ENCODE measurements at places on chromosomes 4 and X.

GRCh38 chrX:105975382-105975781, 63.1 kb downstream of the SERPINA7 start:
- no peak for DNase-seq

DNA sequence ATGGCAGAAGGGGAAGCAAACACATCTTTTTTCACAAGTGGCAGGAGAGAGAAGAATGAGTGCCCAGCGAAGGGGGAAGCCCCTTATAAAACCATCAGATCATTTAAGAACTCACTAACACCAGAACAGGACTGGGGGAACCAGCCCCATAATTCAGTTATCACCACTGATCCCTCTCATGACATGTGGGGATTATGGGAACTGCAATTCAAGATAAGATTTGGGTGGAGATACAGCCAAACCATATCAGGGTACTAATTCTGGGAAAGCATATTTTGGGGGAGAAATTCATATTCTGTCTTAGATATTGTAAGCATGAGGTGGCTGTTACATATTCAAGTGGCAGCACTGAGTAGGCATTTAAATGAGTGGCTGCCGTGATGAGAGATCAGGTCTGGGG, 87.8 kb downstream of the RAPGEF2 start:
- no peak for DNase-seq

GRCh38 chr4:136112116-136112515, 1420.2 kb downstream of the PCDH18 start:
- no peak for DNase-seq

GRCh38 chr4:182975806-182976205, 58.6 kb upstream of the DCTD start:
- DNase-seq = no peak

GRCh38 chrX:115178473-115178872, 10.7 kb upstream of the RBMXL3 start:
- DNase-seq = no peak

GRCh38 chr4:108683479-108683878, 33.1 kb downstream of the OSTC start:
- DNase-seq = no peak

GRCh38 chrX:149286940-149287349, 218.2 kb downstream of the IDS start:
- DNase-seq = peak; percentile 36

- DNase-seq = no peak
Measured at GRCh38 chr4:22941688-22942375, 249.1 kb downstream of the GBA3 start.

GRCh38 chrX:131816551-131817136, 206.5 kb upstream of the STK26 start:
- peak; percentile 65 for DNase-seq

- no peak for DNase-seq
Measured at GRCh38 chrX:83593634-83594294, 85.7 kb downstream of the POU3F4 start.

DNA sequence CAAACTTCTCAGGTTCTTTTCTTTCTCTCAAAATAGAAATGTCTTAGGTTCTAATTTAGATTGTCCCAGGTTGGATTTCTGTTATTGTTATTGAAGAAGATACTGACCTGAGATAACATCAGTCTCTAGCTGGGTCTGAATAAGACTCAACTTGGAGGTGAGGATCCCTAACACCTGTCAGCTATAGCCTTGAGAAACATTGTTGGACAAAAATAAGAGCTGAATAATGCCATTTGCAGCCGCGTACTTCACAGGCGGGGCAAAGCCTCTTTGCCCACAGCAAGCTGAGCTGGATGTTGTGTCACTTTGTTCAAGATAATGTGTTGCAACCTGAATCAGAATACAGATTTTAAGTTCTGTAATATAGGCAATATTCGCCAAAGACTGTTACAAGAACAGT, 35.6 kb downstream of the VCX3B start:
- DNase-seq = no peak

DNA sequence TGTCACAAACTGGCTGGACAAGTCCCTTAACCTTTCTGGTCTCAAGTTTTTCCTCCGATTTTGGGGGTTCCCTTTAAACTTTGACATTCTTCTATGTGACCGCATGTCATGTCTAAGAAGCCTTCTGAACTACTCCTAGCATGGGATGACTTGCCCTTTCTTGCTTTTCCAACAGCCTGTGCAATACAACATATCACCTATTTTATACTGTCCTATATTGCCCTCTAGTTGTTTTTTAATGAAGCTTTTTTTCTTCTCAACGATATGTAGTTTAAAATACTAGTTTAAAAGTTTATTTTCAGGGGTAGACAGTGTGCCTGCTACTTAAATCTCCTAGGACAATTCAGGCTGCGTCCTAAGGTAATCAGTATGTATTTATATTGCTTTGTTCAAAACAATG, 1.0 kb upstream of the IGBP1 start:
- no peak for DNase-seq

DNA sequence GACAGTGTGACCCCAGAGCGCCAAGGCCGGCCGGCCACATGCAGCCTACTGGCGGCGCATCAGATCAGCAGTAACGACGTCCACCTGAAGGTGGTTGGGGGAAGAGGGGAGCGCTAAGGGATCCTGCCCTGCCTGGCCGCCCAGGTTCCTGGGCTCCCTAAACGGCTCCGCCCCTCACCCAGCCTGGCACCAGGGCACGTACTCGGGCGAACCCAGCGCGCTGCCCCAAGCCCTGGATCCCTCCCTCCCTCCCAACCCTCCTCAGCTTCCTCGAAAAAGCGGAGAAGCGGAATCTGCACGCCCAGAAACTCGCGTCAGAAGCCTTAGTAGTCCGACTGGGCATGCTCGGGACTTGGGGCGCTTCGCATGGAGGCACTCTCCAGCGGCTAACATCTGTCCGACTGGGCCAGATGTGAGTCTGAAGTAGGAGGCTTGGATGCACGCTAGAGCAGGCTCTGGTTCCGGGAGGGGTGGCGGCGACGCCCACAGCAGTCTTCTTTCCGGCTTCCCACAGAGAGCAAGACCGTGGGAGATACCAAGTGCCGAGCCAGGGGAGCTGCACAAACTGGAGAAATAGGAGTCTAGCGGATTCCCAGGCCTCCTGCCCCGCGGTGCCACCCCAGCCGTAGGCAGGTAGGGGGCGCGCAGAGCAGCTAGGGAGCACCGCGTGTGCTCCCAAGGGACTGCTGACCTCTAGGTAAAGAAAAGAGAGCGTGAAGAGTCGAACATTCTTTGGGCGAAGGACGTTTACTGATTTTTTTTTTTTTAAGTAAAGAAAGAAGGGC, 114.3 kb upstream of the TEX13C start:
- DNase-seq = peak; percentile 22

- DNase-seq = no peak
Measured at GRCh38 chr4:140790171-140790570, 34.0 kb upstream of the TBC1D9 start.

GRCh38 chrX:115427861-115428410, 133.0 kb upstream of the PLS3 start:
- DNase-seq = no peak

DNA sequence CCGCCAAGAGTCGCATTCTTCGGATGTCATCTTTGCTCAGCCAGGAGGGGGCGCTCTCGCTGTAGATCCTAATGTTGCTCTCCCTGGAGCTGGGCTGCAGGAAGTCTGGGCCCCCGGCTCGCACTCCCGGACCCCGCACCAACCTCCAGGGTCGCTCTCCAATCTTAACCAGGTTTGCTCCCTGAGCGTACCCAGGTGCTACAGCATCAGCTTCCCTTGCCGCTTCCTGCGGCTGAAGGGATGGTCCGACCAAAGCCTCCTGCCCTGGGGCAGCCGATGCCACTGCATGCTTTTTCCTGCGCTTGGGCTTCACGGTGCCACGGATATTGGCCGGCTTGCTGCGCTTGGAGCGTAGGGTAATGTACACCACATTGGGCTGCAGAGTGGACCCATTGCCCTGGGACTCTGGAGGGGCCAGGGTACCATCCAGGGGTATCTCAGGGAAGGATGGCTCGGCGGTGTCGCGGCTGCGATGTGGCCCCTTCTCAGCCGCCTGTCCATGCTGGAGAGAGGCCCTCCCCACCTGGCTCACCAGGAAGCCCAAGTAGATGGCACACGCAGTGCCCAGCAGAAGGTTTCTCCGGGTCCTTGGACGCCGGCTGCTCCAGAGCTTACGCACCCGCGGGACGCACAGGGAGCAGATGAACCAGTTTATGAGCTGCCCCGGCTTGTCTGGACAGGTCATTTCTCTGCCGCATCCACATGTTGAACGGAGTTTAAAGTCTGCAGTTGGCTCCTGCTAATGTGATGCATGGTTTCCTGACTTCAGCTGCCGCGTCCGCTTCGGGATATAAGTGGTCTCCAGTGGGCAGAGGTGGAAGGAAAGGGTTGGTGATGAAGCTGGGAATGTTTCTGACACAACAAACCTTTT, 1.9 kb downstream of the GASK1B start:
- no peak for DNase-seq

- no peak for DNase-seq
Measured at GRCh38 chrX:150158554-150159332, 204.4 kb upstream of the MAMLD1 start.

GRCh38 chrX:71095981-71096759, 519 bp downstream of the FOXO4 start:
- no peak for DNase-seq

GRCh38 chr4:177907736-177908424, 465.6 kb upstream of the AGA start:
- DNase-seq = no peak

DNA sequence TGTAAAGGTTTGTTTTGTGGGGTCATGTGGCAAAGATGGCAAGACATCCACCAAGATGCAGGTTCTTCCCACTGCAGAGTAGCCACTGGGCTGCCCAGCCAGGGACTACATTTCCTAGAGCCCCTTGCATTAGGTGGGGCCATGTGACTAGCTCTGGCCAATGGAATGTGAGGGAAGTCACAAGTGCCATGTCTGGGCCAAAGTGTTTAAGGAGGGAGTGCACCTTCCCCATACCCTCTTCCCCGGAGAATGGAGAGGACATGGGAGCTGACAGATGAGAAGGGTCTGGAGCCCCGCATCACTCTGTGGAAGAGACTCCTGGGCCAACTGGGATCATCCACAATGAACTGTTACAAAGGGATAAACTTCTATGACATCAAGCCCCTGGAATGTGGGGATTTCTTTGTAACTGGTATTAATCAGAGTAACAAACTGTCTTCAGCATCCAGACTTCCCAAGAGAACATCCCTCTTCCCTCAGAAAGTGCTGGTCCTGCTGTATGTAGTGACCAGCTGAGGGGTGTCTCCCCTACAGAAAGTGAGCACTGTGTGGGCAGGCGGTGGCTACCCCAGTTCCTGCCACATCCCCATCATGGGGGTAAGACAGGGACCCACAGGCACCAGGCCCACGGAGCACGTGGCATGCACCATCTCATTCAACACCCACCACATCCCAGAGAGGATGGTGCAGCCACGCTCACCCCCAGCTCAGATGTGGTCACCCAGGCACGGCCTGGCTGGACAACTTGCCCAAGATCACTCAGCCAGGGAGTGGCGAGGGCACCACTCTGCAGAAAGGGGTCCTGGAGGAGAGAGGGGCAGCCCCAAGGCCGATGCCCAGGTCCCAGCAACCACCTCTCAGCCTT, 10.9 kb downstream of the PPP2R2C start:
- no peak for DNase-seq
